ENCODE measurements at places on chromosomes 5 and 9.

GRCh38 chr9:100011062-100011681 lies 87.6 kb downstream of the ERP44 start:
- DNase-seq = no peak

DNA sequence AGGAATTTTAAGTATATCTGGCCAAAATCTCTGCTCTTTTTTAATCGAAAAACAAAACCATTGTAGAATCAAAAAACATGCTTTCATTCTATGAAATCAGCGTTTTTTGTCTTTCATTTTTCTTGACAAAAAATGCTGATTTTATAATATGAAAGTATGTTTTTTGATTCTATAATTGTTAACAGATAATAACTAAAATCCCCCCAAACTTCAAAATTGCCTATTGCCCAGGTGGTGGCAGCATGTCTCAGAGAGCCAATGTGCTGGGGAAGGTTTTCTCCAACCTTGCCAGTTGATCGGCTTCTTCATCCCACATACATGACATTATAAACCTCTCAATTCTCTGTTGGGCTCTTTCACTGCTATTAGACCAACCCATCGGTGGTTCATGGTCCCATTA lies 5.1 kb upstream of the SMIM15 start:
- no peak for DNase-seq

DNA sequence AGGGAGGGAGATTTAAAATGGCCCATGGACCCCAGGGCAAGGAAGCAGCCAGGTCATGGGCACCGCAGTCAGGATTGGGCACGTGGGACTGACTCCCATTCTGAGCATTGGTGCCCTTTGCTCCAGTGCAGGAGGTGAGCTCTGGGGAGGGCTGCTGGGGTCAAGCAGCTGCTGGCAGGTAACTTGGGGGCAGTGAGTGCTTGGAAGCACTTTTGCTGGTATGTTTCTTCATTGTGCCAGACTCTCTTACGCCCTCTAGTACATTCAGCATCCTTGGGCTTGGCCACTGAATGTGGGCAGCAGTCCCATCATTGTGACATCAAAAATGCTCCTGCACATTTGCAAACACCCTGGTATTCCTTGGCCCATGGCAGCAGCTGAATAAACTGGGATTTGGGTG lies 32.7 kb downstream of the PRRC2B start:
- DNase-seq = no peak

DNA sequence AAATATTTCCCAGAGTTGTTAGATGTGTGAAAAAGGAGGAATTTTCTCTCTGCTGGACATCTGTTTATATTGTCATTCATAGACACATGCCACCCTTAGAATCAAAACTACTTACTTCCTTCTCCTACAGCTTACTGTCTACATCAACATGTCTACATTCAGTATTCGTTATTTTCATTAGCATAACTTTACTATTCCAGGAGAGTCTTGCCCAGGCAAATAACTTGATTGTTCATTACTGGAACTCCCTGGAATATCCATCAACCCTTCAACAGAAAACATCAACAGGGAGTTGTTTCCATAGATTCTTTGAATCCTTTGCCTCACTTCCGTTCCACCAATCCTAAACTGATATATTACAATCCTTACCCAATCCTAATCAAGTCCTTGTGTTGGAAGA lies 457.5 kb upstream of the ZNF608 start:
- DNase-seq = no peak

DNA sequence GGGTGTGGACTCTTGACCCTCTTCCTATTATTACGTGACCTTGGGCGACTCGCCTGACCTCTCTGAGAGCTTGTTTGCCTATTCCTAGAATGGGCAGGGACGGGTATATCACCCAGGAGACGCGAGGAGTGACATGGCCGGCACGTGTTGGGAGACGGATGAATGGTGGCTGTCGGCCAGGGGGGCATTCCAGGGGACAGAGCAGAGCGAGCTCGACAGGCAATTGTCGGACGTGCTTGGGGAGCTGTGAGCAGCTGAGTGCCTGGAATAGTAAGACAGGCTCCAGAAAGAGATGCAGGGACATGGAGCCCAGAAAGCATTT lies 29.3 kb upstream of the UNC5A start:
- peak; percentile 40 for DNase-seq

- peak; percentile 52 for DNase-seq
These were observed 696 bp downstream of the ZFP62 start for GRCh38 chr5:180860273-180860886.

DNA sequence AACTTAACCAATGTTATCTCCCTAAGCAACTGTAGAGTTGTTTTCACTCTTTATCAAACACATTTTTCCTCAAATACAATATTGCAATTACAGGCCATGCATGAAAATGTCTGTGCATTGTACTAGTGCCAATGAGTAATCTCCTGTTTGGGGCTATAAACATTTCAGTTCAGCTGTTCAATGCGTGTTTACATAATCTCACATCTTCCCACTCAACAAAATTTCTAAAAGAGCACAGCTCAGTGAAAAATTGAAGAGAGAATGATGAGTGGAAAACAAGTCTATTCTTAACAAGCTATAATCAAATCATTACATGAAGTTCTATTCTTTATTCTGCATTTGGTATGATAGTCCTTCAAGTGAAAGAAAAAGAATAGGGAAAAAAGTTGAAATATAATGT lies 780.5 kb upstream of the CDH9 start:
- DNase-seq = no peak

DNA sequence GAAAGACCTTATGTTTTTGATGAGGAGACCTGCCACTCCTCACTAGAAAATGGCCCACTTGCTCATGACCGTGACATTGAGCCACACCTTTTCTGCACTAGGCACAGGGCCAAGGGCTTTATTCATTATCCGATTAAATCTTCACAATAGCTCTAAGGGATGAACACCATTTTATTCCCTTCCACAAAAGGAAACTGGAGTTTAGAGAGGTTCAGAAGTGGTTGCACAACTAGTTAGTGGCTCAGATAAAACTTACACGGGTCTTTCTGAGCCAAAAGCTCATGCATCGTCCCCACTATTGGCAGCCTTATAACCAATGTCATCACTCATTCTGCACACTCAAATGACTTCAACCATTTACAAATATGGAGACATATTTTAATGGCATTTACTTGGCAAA lies 39.4 kb downstream of the SUSD1 start:
- DNase-seq = no peak

GRCh38 chr5:6431214-6432195 lies 17.2 kb upstream of the UBE2QL1 start:
- no peak for DNase-seq

- DNase-seq = no peak
These were observed 67.4 kb downstream of the UNC13B start for GRCh38 chr9:35229066-35229778.

- no peak for DNase-seq
These were observed 599.0 kb downstream of the PRELID2 start for GRCh38 chr5:145236127-145236526.

DNA sequence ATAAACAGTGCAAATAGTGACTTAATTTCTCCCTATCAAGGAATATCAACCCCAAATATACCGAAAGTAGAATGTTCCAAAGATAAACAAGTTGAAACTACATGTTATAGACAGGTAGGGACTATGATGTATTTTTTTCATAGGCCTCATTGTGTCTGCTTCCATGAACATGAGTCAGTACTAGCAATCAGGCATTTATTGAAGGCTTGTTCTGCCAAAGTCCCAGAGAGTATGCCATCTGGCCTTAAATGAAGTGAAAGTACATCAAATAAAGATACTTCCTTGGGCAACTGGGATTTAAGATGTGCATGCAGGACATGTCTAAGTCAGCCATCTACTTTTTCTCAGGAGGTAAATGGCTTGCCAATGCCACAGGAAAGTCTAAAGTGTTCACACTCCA lies 6.5 kb downstream of the GHR start:
- DNase-seq = no peak

DNA sequence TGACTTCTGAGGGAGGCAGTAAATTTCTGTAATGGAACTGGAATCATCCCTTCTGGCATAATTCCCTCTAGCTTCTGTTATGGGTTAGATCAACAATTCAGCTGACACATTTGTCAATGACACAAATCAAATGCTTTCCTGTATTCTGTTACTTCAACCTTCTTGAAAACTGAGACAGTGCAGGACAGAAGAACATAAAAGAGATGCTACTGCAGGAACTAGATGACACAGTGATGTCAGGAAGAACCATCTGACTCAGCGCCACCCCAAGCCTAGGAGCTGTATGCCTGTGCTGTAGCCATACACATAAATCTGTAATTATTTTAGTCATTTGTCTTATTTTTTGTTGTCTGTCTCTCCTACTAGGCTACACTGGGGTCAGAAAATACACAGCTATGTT lies 18.2 kb upstream of the CEP120 start:
- DNase-seq = no peak

DNA sequence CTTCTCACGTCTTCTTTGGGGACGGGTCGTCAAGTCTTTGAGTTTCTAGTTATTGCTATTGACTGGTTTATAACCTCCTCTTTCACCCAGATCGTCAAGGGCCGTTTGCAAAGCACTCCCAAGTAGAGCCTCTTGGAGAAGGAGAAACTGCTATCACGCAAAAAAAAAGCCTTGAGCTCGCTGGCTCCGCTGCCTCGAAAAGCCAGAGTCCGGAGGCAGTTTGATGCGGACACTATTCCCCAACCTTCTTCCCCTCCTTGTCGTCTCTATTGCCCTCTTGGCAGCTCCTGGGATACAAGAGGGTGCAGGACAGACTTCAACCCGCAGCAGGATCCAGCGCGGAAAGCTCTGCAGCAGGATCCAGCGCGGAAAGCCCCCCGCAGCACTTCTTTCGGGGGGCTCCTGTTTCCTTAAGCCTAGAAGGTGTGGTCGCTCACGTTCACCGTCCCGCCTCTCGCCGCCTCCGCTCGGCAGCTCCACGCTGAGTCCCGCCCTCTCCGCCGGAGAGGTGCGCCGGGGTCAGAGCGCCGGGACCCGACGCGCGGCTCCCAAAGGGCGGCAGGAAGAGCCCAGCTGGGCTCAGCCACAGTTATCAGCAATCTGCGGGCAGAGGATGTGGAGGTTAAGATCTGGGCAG lies at the start of gene PCDHAC1:
TSS of gene PCDHAC1 (plus strand) at position 494 of the 637 bp plus-strand sequence. CDS start 594 bp downstream, outside the sequence.
- peak; percentile 79 for DNase-seq

DNA sequence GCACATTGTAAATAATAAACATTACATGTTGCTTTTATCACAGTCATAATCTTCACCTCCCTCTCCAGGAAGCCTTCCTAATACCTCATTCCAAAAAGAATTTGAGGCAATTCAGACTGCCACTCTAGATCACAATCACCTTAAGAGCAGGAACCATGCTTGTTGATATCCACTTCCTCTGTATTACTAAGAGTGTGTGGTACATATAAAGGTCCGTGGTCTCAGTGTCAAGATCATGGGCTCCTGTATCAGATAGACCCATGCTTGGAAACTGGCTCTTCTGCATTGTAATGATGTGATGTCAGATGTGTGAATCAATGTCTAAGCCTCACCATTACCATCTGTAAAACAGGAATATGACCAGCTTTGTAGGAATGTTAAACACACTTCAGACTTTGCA lies 114.1 kb downstream of the SPOCK1 start:
- no peak for DNase-seq

DNA sequence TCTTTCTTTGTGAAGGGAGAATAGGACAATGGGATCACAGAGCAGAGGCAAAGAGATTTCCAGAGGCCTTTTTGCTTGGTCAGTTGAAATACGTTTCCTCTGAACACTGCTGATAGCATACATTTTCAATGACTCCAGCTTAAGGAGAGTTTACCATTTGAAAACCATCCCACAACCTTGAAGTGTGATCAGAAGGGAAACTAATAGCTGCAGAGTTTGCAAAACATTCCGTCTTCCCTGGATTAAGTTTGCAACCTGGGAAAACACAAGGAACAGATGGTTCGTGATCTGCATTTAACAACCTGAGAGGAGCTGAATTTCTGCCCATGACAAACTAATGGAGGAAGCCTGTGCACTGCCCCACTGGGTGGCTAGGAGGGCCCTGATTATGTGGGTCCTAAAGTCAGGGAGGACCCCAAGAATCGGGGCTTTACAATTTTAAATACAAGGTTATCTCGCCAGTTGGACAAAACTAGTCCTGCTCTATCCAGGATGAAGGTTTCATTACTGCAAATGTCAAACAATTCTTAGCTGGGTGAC lies 35.6 kb downstream of the MTX3 start:
- DNase-seq = no peak

DNA sequence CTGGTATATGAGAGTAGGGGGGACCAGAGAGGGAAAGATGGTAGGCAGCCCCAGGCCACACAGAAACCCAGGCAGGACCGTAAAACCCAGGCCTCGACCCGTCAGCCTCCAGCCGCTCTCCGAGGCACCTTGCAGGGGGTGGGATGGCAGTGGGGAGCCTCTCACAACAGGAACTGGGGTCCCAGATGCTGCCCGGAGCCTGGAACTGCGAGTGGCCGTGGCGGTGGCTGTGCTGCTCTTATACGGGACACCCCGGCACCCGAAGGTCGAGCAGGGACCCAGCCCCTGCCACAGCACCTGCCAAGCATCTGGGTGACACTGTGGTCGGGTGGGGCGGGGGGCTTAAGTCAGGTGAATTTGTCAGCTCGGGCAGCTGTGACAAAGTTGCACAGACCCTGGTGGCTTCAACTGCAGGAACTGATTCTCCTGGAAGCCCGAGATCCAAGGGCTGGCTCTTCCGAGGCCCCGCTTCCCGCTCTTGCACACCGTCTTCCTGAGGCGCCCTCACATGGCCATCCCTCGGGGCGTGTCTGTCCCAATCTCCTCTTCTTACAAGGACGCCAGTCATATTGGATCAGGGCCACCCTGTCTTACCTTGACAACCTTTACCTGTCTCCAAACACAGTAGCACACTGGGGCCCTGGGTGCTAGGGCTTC lies 47.6 kb upstream of the EGFL7 start:
- DNase-seq = no peak

GRCh38 chr5:33964132-33964700 lies 20.3 kb downstream of the SLC45A2 start:
- DNase-seq = no peak

DNA sequence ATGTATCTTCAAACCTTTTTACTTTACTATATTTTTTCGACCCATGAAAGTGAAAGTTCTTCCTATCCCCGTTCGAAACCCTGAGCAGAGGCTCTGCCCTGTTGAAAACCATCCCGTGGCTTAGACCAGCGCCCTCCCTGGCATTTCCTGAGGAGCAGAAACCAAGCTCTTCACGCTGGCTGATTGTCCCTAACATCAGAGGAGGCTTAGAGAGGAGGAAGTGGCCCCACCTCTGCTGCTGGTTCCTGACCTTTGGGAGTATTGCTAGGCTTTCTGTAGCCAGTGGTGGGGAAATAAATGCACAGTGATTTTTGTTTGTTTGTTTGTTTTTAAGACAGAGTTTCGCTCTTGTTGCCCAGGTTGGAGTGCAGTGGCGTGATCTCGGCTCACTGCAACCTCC lies 4.2 kb upstream of the PTGES start:
- no peak for DNase-seq

DNA sequence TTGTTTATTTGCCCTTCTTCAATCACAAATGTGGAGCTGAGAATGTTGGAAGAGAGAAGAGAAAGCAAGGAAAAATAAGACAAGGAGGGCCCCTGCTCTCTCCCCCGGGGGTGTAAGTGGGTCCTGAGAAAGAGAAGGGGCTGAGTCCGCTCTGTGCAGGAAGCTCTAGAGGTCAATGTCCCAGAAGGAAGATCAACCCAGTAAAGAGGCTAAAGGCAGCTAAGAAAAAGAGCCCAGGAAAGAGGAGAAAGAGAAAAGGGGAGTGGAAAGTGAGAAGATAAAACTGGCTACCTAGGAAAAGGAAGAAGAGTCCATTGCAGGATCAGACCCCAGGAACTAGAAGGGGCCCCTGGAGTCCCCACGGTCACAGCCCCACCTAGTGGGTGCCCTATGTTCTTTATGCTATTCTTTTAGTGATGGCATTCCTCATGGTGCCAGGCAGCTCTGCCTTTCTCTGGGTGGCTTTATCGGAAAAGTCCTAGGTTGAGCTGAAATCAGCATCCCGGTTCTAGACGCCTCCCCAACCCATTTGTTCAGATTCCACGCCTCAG lies 583.4 kb downstream of the ACTL7B start:
- DNase-seq = peak; percentile 56

Data from pancreas (tissue), 10 donors.